ENCODE measurements at places on chromosomes 11 and 22.

DNA sequence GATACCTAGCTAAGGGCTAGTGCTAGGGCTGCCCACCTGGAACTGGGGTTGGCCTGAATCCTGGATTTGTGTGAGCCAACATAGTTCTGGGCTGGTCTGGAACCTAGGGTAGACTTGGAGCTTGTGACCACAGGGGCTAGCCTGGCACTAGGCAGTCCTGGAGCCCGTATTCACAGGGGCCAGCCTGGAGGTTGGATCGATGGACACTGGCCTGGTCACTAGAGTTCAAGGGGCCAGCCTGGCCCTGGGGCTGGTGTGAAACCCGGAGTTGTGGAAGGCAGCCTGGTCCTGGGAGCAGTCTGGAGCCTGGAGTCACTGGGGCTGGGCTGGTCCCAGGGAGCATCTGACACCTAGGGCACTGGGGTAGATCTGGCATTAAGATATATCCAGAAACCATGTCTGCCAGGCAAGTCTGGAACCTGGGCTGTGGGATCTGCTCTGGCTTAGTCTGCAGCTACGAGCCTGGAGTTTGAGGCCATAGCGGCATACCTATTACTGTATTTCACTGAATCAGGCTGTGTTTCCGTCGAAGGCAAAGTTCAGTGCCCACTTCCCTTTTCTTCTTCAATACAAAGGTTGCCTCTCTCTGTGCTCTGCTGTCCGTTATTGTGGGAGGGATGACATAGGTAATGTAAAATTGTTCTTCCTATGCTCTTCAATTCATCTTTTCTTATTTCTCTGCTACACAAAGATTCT, 9.1 kb upstream of the GLYATL1B start:
- ATAC-seq: no peak

DNA sequence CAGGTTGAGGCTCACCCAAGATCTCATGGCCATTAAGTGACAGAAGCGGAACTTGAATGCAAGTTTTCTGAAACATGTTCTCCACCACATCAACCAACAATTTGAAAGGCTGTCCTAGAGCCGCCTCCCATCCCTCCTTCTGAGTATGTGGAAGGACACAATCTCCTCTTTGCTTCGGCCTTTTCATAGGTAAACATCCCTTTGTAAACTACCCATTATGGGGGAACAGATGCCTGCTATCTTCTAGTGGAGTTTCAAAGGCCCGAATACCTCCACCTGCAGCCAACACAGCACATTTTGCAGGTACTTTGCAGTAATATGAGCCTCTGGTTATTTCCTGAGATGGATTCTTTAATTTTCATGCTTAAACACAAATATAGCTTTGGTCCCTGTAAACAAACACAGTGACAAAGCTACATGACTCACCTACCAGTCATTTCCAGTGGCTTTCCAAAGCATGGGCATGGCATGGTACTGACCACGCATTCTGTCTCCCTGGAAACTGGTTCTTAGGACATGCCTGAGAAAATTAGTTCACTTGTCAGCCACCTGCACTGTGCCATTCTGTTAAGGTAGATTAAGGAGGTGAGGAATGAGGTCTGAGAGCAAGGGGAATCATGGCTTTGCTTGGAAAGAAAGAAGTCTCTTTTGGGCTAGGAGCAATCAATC, 60.2 kb downstream of the EHF start:
- no peak for ATAC-seq

DNA sequence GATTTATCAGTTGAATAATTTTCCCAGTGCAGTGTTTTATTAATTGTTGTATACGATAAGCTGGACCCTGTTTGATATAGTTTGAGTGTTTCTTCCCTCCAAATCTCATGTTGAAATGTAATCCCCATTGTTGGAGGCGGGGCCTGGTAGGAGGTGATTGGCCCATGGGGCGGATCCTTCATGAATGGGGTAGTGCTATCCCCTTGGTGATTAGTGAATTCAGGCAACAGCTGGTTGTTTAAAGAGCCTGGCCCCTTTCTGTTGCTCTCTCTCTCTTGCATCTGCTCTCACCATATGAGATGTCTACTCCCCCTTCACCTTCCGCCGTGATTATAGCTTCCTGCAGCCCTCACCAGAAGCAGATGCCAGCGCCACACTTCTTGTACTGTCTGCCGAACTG, 1.5 kb downstream of the OR5A1 start:
- ATAC-seq: no peak

DNA sequence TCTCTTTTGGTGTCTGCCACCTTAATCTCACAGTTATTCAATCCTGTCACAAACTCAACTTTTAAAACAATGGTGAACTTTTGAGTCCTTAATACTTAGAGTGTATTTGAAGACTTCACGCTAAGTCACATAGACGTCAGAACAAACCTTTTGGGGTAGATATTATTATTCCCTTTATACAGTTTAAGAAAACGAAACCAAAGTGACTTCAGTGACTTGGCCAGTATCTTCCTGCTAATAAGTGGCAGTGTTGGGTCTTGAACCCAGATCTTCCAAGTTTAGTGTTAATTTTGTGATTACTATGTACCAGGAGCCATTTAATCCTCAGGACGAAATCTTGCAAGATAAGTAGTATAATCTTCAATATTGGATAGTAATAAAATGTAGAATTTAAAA, 691 bp downstream of the CEP295 start:
- ATAC-seq: no peak

- peak; percentile 39 for ATAC-seq
These were observed 35.1 kb upstream of the SUSD2 start for GRCh38 chr22:24146194-24146616.

DNA sequence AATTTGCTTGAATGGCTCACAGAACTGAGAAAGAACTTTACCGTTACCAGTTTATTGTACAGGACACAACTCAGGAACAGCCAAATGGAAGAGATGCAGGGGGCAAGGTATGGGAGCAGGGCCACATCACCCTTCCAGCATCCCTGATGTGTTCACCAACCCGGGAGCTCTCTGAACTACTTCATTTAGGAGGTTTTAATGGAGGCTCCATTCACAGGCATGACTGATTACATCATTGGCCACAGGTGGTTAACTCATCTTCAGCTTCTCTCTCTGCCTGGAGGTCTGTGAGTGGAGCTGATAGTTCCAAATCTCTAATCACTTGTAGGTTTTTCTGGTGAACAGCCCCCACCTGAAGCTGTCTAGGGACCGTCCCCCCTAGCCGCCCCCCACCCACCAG, 83.5 kb downstream of the SLC36A4 start:
- no peak for ATAC-seq

DNA sequence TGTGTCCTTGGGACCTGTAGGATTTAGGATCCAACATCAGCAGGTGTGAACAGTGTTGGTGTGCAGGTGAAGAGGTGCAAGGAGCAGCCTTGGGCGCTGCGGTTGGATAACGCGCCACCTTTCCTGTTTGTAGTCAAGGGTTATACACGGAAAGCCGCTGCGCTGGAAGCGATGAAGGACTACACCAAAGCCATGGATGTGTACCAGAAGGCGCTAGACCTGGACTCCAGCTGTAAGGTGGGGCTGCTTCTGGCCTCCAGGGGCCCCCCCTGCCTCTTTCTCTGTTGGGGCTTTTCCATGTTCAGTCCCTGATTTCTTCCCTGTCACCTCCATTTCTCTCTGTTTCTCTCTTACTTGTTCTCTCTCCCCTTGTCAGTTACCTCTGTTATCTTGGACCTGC, 3.5 kb upstream of the FERMT3 start:
- no peak for ATAC-seq

DNA sequence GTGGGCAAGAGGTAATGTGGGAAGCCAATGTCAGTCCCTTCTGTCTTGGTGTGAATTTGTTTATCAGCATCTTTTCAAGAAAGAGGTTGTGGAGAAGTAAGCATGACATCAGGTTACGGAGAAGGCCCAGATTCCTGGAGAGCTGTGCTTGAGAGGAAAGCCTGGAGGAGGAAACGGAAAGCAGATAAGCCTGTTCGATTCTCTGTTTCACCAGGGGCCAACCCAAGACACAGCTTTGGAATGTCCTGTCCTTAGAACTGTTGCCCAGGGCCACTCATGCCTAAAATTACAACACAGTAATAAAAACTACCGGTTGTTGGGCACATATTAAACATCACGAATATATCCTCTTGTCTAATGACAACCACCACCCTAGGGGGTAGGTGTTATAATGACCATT, 148.5 kb downstream of the NAV2 start:
- no peak for ATAC-seq

DNA sequence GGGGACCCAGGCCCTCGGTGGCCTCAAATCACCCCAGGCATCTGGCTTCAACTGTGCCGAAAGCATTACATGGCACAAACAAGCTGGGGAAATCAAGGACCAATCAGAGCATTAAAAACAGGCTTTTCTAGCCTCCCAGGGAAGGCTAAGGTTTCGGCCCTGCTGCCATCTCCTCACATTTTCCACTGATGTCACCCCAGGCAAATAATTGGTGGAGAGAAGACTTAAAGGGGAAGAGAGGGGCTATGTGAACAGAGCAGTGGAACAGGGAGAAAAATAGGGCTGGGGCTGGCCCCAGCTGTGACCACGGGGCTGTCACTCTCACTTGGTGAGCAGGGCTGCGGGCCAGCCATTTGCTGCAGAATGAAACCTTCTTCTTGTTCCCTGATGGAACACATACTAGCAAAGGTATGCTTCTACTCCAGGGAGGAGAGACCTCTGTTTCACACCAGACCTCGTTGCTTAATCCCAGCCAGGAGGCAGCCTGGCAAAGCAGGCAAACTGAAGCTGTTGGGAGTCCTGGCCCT, 581.3 kb downstream of the SOX6 start:
- no peak for ATAC-seq

DNA sequence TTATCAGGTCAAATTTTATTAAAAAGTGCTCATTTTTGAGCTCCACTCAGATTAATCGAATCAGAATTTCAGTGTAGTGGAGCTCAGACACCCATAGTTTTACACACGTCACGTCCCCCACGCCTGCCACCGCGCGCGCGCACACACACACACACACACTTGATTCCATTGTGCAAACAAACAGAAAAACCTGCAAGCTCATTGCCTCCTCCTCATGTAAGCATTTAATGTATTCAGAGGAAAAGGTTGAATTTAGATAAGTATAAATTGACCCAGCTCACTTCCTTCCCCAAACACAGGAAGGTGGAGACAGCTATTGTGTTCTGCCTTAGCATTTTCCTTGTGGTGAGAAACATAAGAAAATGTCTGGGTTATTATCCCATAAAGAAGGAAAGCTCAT, 336.7 kb downstream of the LUZP2 start:
- ATAC-seq: no peak

DNA sequence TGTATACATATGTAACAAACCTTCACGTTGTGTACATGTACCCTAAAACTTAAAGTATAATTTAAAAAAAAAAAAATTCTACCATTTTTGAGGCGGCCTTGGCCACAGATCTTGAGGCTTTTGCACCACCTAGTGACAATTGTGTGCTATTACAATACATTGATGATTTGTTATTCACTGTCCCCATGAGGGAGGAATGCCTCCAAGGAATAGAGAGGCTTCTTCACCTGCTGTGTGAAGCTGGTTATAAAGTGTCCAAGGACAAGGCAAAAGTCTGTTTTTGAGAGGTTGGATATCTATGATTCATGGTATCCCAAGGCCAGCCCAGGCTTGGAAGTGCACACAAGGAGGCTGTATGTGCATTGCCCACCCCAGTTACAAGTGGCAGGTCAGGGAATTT, 30.7 kb downstream of the SLC22A25 start:
- ATAC-seq: no peak

GRCh38 chr11:47161134-47161854, 15.4 kb downstream of the ARFGAP2 start:
- ATAC-seq: peak; percentile 82

- ATAC-seq: no peak
These were observed 251.4 kb downstream of the DDX10 start for GRCh38 chr11:108916290-108916689.

DNA sequence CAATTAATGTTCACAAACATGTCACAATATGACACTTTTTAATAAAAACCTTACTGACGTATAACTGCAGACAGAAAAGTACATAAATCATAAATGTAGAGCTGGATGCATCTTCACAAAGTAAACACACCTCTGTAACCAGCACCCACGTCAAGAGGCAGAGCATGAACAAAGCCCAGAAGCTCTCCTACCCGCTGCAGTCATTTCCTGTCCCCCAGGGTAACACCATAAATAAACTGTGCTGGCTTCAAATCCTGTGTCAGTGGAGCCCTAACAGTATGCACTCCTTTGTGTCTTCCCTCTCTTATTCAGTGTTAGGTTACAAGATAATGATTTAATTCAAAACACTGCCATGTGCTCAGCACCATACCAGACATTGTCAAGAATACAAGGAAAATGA, 5.7 kb downstream of the SYT13 start:
- no peak for ATAC-seq

- ATAC-seq: no peak
These were observed 353.7 kb downstream of the INSC start for GRCh38 chr11:15468466-15468865.

DNA sequence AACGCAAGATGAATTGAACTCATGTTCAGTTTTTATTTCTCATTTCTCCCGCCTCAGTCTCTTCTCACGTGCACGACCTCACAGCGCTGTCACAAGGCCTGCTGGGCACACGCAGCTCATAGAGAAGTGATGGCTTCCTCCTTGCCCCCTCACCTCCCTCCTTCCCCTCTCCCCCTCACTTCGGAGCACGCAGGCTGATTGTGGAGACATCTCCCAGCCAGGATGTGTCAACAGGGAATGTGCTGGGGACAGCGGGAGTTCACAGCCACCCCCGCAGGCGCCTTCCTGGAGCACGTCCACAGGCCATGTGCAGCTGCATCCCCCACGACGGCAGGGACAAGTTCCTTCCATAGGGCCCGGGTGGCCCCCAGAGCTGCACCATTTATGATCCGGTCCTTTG, 29.1 kb upstream of the KRTAP5-6 start:
- no peak for ATAC-seq

GRCh38 chr22:27798511-27799014, 3.0 kb downstream of the MN1 start:
- ATAC-seq: no peak

- ATAC-seq: no peak
These were observed 3.6 kb downstream of the CD44 start for GRCh38 chr11:35142481-35143075.

DNA sequence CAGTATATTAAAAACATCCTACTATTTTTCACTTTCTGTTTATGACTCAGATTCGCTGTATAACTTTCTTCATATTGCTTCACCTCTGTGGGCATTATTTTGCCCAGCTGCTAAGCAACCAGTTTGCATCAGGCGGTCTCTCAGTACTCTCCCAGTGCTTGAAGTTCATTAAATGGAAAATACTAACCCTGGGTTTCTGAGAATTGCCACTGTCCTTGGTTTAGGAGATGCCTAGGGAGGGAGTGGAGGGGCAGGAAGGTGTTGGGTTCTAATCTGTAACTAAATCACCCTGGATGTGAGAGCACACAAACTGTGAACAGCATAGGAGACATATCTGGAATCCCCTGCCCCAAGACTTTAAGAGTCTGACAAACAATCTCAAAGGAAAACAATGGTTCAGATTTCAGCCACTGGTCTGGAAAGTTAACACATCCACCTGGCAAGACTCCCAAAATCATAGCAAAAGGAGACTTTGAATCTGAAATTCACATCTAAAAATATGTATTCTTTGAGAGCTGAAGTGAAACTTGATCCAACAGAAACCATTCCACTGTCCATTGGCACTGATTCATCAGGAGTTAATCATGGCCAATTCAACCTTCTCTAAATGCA, 540.0 kb downstream of the SOX6 start:
- no peak for ATAC-seq

- ATAC-seq: no peak
These were observed 19.8 kb upstream of the PPP2R1B start for GRCh38 chr11:111785886-111786412.

All from activated CD4-positive, CD25-positive, alpha-beta regulatory T cell treated with anti-CD3 and anti-CD28 coated beads, Interleukin-2, amount 50 U/mL, for 24 hours (primary cell).